T-cell (primary cell): ENCODE measurements at places on chromosomes 6 and 20.
A peak's percentile ranks its signal among the peaks of the same experiment; 100 is the strongest.

DNA sequence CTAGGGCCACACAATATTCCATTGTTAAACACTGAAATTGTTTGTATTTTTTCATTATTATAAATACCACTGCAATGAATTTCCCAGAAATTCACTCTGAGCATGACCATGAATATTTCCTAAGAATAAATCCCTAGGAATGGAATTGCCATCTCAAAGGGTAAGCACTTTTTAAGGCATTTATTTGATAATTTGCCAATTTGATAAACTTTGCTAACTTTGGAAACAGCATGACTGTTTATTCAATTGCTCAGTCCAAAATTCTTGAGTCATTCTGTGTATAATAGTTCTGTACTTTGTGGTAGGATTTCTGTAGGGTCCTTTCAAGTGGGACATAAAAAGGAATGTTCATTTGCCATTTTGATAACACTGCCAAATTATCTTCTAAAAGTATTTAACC is 44.2 kb upstream of the TOX2 start:
- no peak for DNase-seq

- DNase-seq = no peak
These were observed 24.2 kb downstream of the GLP1R start for GRCh38 chr6:39072830-39073229.

- no peak for DNase-seq
These were observed 462.3 kb downstream of the CDC5L start for GRCh38 chr6:44849806-44850205.

- no peak for DNase-seq
These were observed 4.6 kb downstream of the POU3F2 start for GRCh38 chr6:98838975-98839374.

GRCh38 chr6:16576451-16577368 is 184.6 kb downstream of the ATXN1 start:
- DNase-seq = no peak

DNA sequence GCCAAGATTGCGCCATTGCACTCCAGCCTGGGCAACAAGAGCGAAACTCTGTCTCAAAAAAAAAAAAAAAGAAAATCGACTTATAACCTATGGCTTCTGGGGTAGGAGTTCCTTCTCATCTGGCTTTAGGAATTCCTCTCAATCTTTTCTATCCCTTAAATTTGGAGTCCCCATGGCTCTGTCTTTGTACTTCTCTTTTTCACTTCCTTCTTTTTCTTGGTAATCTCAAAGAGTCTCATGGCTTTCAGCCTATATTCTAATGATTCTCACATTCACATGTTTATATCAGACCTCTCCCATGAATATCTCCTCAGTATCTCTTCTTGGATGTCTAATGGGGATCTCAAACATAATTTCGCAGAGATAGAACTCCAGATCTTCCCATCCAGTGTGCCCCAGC is 42.8 kb upstream of the RALGAPA2 start:
- no peak for DNase-seq

GRCh38 chr6:88492824-88493223 is 326.7 kb upstream of the CNR1 start:
- DNase-seq = no peak

DNA sequence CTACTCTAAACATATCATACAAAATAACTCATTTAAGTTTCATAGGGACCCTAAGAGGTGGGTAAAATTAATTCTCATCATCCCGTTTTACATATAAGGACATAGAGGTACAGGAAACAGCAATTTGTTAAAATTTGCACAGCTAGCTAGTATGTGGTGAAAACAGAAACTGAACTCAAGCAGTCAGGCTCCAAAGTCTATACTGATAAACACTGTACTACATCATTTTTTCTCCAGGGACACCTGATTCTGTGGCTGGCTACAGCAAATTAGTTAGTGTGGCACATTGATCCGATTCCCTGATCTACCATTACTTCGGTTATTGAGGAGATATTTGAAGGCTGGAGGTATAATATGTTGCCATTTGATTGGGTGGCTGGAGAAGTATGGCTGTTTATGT is 36.2 kb upstream of the E2F3 start:
- no peak for DNase-seq

GRCh38 chr20:59064214-59064722 is 21.7 kb upstream of the PRELID3B start:
- no peak for DNase-seq

- no peak for DNase-seq
These were observed 253.8 kb upstream of the CDYL start for GRCh38 chr6:4522453-4522852.

GRCh38 chr20:7147220-7147601 is 379.7 kb downstream of the BMP2 start:
- no peak for DNase-seq

GRCh38 chr6:89411145-89412070 is 665 bp downstream of the RRAGD start:
- DNase-seq = no peak

DNA sequence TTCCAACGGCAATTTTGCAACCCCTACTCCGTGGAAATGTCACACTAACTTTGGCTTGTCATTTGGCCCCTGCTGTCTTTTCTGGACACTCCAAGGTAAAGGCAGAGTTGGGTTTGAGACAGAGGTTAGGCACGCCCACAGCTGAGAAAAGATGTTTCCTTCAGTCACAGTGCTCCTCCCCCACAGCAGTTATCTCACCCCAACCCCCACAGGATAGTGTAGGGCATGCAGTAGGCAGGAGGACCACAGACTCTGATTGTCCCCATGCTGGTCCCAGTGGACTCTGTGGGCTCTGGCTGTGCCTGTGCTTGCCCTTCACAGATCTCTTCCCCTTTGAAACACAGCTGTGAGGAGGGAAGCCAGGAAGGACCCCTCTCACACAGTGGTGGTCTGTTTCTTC is 124.0 kb upstream of the CARMIL1 start:
- no peak for DNase-seq

DNA sequence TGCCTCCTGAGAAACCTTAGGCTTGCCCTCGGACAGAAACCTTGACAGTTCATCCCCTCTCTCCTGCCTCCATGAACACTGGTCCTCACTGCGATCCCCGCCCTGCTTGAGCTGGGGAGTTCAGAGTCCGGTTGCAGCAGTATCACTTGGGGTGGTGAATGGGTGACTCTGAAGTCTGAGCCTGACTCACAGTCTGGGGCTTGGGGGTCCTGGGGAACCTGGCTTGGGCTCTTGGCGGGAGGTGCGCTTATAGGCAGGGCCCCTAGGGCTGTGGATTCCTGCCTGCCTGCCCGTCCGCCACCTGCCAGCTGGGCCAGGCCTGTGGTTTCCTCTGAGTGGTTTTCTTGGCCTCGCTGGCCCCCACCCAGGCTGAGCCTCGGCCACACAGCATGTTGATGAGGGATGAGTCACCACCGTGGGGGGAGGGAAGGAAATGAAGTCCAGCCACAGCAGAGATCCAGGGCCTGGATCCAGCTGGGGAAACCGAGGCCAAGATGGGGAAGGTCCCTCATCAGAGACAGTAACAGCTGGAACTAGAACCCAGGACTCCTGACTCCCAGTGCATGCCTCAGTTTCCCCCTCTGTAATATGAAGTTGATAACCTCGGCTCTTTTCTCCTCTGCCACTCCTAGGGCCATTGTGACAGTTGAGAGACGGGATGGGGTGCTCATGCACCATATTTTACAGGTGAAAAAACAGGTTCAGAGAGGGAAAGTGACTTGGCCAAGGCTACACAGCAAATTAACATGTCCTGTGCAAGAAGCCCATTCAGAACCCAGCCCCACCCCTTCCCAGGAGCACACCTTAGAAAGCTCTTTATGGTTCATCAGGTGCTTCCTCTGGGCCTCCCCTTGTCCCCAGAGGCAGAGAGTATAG is 9.2 kb downstream of the FOXS1 start:
- DNase-seq = peak; percentile 15

DNA sequence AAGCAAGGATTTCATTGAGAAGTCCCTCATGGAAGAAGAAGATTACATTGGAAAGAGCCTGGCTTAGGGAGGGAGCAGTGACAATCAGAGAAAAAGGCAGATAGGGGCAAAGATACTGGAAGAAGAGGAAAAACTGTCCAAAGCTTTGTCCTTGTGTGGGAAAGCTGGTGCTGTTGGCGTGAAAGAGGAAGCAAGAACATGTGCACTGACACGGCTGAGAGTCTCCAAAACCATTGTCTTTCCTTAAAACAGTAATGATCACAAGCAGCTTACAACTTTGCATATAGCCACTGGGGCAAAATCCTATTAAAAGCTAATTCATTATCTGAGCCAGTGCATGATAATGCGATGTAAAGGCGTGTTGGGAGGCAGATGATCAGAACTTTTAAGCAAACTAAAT is 85.1 kb upstream of the ESR1 start:
- no peak for DNase-seq

- DNase-seq = no peak
These were observed 9.2 kb upstream of the RPS21 start for GRCh38 chr20:62377615-62378178.

GRCh38 chr6:68640491-68640835 is 5.4 kb downstream of the ADGRB3 start:
- DNase-seq = no peak

- peak; percentile 63 for DNase-seq
These were observed 197.0 kb downstream of the UTRN start for GRCh38 chr6:144482142-144482541.

DNA sequence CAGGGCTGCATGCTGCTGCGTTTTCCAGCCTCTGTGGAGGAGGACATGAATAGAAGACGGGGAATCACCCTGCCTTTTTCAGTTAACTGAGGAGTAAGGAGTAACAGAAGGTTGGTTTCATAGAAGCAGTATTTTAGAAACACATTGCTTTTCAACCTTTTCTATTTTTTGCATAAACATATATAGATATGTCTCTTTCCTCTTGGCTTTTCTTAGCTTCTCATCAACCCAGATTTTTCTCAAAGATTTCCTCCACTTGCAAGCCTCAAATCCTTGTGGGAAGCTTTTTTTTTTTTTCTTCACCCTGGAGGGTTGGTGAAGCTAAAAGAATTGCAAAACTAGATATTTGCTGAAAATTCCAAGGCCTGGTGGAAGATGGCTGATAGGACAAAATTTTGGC is 6.0 kb downstream of the SLC24A3 start:
- DNase-seq = no peak

DNA sequence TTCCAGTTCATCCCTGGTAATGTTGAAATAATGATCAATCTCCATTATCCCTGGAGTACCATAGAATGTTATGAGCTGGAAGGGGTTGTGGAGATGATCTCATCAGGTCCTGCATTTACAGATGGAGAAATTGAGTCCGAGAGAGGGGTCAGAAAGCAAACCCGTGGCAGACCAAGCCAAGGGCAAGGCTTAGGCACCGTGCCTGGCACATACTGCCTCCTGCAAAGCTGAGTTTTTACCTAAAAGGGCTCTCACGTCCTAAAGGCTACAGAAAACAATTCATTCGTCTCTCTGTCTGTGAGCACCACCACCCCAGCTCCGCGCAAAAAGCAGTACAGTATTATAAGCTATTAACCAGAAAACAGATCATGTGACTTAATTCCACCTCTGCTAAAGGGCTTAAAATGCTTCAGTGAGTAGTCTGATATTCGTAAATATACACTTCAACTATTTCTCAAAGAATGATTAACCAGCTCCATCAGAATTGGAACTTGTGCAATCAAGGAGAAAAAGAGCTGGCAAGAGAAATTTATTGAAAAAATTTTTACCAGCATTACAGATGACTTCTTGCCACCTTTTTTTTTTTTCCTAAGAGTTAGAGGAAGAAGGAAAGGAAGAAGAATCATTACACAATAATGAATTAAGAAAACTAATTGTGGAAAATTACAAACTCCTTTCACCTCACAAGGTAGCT is 3.4 kb upstream of the PARD6B start:
- DNase-seq = no peak

DNA sequence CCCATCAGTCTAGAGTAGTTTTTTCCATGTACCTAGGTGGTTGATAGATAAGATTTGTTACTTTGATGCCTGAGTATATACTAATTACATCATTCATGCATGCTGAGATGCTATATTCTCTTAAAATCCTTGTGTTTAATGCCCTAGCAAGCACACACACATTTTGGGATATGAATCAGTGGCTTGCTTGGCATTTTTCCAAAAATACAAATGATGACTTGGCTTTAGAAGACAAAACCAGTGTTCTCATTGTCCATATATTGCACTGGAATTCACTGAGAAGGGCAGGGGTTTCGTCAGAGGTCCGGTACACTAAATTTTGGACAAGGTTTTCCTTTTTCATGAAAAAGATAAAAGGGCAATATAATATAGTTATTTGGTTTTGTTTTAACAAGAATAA is 24.9 kb downstream of the GTPBP2 start:
- no peak for DNase-seq
